Stimulated activated CD8-positive, alpha-beta memory T cell treated with anti-CD3 and anti-CD28 coated beads, Interleukin-4, amount 100 ng/mL, for 4 hours (primary cell): ENCODE measurements at places on chromosomes 11 and 22.

DNA sequence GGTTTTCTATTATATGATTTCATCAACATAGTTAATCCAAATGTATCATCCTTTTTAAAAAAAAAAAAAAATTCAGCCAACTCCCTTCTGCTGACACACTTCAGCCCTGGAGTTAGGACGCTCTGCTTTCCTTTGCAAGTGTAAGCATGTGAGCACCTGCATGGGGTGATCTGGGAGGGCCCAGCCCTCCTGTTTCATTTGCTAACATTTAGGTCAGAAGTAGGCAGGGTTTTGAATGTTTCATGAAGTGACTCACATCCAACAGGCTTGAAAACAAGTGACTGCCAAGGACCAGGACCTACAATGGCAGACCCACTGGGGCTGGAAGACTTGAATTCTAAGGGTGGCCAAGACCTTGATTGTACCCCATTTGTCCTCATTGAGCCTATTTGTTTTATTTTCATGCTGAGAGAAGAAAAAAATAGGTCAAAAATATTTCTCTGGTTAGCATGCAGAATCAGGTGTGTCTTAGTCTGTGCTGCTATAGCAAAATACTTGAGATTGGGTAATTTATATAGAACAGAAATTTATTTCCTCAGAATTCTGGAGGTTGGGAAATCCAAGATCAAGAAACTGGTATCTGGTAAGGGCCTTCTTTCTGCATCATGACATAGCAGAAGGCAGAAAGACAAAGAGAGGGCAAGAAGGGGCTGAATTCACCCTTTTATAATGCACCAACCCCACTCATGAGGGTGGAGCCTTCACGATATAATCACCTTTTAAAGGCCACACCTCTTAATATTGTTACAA, 137.6 kb downstream of the CD44 start:
- DNase-seq, result no peak

GRCh38 chr11:70577948-70578347, 179.6 kb downstream of the CTTN start:
- no peak for DNase-seq

DNA sequence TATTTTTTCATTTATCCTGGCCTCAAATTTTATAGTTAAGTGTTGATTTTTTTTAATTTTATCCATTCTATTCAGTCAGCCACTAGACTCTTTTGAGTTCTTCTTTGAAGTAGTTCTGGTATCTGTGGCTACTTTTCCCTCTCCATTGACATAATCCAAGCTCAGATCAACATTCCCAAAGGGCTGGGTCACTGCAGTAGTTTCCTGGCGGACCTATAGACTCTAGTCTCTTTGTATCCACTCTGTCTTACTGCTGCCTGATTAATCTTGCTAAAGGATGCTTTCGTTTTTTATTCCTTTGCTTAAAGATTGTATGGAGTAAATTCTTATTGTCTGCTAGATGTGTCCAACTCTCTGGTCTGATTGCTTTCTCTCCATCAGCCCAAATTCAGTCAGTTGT, 87.6 kb downstream of the UVRAG start:
- DNase-seq, result no peak

GRCh38 chr22:33746501-33746928, 173.8 kb downstream of the LARGE1 start:
- no peak for DNase-seq

- no peak for DNase-seq
Observed at GRCh38 chr11:43930868-43931716, 11.3 kb upstream of the C11orf96 start.

- no peak for DNase-seq
Observed at GRCh38 chr11:78467370-78467769, 49.8 kb upstream of the GAB2 start.

- no peak for DNase-seq
Observed at GRCh38 chr22:36439481-36440271, 41.8 kb downstream of the TXN2 start.

DNA sequence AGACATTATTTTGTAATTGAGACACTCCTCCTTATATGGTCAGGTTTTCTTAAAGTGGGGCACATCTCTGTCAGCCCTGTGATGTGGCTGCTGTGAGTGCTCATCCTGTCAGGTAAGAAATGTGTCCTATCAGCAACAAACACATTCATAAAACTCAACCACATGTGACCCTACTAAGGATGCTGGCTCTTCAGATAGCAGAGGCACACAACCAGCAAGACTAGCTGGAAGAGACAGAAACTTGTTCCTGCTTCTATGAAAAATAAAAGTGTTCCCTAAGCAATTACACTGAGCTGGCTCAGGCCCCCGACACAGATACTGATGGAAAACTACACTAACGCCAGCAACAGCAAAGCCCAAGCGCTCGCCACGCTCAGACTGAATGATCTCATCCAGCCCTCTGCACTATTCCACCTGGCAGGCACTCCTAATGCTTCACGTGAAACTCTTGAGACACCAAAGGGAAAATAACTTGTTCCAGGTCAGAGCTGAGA, 49.8 kb upstream of the CYP2D6 start:
- DNase-seq, result no peak

DNA sequence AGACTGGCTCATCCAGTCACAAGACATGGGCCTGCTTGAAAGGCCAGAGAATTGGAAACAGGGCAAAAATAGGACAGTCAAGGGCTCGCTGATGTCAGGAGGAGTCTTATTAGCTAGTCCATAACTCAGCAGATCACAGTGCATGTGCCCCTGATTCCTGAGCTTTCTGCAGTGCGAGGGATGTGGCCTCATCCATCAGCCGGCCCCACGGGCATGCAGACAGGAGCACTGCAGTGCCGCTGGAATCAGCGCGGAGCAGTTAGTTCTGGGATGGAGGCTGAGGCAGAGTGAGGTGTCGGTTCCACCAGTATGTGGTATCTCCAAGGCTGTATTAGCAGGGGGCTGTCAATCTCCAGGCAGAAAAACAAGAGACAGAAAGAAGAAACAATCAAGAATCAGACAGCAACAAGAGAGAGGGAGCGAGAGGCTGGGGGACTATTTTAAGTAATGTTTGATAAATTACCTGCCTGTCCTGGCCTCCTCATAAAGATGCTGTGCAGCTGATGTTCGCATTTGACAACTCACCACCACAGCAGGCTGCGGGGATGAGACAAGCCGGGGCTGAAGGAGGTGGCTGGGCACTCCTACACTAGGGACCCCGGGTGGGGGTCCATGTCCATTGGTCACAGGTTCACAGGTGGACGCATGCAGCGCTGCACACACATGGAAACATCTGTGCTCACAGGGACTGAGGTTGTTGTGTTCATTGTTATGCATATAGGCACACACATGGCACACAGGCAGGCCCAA, 167.2 kb downstream of the TRIM29 start:
- DNase-seq, result no peak

DNA sequence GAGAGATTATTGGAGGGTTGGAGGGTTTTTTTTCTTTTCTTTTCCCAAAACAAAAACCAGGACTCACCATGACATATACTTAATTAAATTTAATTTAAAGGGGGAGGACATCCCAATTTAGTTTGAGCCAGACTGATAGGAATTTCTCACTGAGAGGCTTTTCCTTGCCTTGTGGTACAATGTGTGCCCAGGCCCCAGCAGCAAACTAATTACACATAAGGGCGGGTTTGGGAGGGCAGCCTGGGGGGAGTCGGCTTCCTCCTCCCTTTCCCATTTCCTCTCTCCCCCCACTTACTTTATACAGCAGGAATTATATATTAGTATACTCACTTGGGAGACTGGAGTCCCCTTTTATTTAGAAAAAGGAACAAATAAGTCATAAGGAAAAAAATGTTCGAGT, 2.9 kb downstream of the TEAD1 start:
- no peak for DNase-seq
